Retina (tissue), 1 donor: ENCODE measurements at places on chromosomes 5 and 9.

DNA sequence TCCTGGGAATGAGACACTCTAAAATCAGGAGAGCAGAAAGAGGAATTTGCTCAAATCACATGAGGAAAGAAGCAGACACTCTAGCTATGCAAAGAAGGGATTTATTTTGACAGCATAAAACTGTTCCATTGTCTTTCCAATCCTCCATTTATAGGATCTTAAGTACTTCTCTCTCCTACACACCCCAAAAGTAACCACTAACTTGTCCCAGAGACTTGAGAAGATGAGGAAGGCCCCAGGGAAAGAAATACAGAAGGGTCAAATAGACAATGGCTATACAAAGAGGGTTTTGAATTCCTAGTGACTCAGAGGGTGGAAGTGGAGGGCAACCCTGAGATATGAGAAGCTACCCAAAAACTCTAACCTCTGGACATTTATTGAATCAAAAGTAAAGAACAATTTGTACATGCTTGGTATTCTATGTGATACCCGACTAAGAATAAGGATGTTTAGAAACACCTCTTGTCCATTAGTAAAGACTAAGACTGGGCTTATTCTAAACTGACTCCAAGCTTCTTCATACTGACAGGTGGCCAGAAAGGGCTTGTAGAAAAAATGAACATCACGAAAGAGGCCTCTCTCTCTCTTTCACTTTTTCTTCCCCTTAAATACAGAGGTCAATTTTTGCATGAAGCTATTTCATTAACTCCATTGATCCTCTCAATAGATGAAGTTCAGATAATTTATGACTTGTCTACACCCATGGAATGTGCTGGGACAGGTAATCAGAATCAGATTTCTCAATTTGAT lies 20.6 kb downstream of the DMAC1 start:
- DNase-seq, result no peak

GRCh38 chr5:91020065-91020800 lies 362.9 kb downstream of the ARRDC3 start:
- no peak for DNase-seq

- no peak for DNase-seq
These were observed 785.3 kb upstream of the RIOK2 start for GRCh38 chr5:97968346-97968745.

DNA sequence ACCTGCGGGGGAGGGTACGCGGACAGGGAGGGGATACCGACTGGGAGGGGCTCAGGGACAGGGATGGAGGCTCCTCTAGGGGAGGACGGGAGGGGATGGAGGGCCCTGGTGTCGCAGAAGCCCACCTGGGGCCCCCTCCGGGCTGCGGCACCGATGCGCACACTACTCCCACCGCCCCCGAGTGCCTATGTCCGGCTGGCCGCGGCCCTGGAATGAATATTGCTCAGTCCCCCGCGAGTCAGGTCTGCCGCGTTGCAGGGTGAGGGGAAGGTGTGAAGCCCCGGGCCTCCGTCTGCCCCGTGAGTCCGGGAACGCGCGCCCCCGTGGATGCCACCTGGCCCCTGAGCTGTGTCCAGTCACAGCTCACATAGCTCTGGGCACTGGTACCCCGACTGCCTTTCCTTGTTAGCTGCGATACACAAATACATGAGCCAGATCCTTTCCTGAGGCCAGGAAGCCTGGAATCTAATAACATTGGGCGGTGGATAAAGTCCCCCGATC lies 44.5 kb upstream of the PRSS3 start:
- DNase-seq, result peak; percentile 61

- DNase-seq, result no peak
These were observed 94.9 kb downstream of the SREK1 start for GRCh38 chr5:66239034-66239433.

- no peak for DNase-seq
These were observed 135.4 kb upstream of the MSX2 start for GRCh38 chr5:174589011-174589410.

- DNase-seq, result peak; percentile 81
These were observed at the start of gene GNG10 for GRCh38 chr9:111661150-111661801. TSS of gene GNG10 (plus strand) at chr9:111661605. CDS start at chr9:111661635, 30 bp downstream.

GRCh38 chr5:123945548-123945947 lies 433.6 kb downstream of the CSNK1G3 start:
- DNase-seq, result no peak

DNA sequence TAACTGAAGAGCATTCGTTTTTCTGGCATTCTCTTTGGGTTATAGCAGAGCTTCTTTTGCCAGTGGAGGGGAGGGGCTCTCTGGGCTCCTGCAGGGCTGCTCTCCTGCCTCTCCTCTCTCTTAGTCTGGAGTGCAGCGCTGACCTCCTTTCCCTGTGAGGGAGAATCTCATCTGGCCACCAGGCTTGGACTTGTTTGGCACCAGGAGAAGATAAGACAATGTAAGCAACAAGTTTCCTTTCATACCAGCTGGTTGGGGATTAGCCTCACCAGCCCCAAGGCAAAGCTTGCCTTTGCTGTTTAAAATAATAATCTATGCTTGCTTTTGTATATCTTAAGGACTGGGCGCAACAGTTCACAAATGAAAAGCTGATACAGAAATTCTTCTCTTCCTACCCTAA lies 196.4 kb downstream of the TLE4 start:
- peak; percentile 46 for DNase-seq

DNA sequence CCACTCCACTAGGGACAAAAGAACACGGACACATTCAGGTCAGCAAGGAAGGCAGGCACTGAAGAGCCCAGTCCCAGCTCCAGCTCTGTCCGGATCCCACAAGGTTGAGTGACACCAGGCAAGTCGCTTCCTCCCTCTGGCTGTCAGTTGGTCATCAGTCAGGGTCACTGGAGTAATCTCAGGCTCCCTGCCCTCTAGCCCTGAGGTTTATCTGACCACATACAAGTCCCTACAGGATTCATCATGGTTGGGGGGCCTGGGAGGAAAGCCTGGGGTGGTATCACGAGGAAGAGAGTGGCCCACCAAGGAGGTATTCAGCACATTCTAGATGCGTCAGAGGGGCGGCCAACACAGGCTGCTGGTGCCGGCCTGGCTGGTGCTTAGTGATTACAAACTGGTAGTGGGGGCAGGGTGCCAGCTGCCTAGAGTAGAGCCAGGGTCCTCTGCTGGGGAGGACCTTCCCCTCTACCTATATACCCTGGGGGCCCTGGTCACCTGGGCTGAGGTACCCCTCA lies 81.5 kb downstream of the SHB start:
- no peak for DNase-seq

DNA sequence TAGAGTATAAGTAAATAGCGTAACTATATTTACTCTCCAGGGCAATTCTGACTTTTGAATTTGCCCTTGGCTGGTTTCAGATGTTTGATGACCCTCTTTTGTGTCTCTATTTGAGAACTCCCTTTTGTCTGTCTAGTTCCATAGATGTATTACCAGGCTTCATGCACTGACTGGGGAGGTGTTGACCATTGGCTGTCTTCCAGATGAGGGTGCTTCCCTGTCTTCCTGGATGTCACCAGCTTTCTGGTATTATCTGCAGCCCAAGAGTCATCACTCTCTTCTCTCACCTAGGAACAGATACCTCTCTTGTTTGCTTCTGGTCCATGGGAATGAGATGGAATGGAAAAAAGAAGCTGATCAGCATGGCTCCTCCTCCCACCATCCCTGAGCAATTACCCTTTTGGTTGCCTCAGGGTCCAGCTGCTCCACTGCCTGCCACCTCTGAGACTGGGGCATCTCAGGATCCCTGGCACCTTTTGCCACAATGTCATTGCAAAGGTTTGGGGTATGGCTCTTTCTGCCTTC lies 58.7 kb upstream of the TMED7 start:
- DNase-seq, result no peak

DNA sequence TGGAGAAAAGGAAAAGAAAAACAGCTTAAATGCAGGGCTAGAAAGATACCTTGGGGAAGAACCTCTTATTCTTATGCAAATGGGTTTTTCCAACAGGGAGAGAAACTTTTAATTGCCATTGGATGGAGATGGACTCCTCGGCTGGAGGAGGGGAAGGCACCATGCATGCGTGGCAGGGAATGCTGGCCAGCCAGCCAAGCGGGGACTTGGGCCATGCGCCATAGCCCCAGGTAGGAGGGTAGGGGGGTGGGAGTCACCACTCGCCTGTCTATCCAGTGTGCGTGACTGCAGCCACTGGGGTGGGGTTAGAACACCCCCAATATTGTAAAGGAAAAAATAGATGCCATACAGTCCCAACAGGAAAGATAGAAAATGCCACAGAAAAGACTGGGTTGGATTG lies 119.9 kb upstream of the ELAVL2 start:
- DNase-seq, result no peak

- DNase-seq, result no peak
These were observed 56.7 kb upstream of the TAF11L2 start for GRCh38 chr5:17441351-17441750.

- no peak for DNase-seq
These were observed 117.2 kb downstream of the RPS23 start for GRCh38 chr5:82160948-82161347.

GRCh38 chr5:168301593-168302390 lies 10.3 kb downstream of the WWC1 start:
- DNase-seq, result no peak

GRCh38 chr5:148569948-148570347 lies 84.4 kb downstream of the HTR4 start:
- no peak for DNase-seq

- DNase-seq, result no peak
These were observed 28.7 kb downstream of the GTF3C4 start for GRCh38 chr9:132698989-132699388.

GRCh38 chr5:143119291-143119769 lies 284.2 kb downstream of the NR3C1 start:
- no peak for DNase-seq

- DNase-seq, result peak; percentile 83
These were observed 20.1 kb downstream of the PCDHGC5 start for GRCh38 chr5:141508798-141509611.

DNA sequence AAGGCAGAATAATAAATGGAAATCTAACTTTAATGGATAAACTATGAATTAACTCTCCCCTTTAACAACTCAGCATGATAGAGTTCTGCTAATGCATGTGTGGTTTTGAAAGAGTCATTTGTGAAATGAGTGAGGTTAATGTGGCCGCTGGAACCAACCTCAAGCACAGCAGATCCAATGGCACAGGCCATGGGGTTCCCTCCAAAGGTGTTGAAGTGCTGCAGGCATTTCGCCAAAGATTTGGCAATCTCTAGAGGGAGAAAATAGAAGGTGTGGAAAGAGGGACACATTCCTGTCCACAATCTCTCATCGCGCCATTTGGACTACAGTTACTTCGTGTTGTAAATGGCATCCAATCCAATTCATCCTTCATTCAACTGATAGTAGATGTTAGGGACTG lies 35.0 kb downstream of the AGXT2 start:
- no peak for DNase-seq

- DNase-seq, result no peak
These were observed 139.7 kb downstream of the LRRC70 start for GRCh38 chr5:62718324-62718723.

GRCh38 chr5:121979691-121980090 lies 17.9 kb downstream of the SRFBP1 start:
- DNase-seq, result no peak

GRCh38 chr9:108158236-108158995 lies 668.8 kb upstream of the KLF4 start:
- DNase-seq, result no peak

DNA sequence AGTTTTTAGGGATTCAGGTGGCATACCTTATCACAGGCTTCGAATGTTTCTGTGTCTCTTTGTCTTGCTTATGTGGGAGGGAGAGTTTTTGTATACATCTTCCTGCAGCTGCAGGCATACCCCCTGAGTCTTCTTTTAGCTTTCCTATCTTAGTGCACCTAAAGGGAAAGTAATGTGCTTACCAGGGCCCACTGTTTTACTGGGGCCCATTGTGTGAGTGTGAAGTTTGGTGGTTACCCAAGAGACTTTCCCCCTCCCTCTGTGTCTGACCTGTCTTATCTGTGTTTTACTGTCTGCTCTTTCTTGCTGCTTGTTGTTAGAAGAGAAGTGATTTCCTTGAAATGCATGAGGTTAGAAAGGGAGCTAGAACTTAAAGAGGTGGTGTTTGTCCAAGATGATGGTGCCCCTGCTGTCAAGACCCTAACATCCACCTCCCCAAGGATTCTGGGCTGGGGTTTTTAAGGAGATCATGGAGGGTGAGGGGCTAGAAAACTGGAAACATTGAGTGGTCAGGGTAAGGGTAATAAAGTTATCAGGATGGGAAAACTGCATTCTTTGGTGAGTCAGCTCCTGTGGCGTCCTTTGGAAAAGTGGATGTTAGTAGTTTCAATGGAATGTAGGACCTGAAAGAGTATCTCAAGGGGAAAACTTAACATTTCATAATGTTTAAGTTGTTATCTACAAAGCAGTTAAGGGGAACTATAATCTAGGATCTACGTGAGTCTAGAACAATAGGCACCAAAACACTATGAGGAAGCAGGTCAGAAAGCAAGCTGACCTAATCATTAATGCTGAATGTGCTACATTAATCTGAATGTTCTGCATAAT lies 583.5 kb upstream of the TUSC1 start:
- DNase-seq, result no peak

GRCh38 chr9:135607401-135608293 lies 31.7 kb downstream of the GLT6D1 start:
- DNase-seq, result no peak

- peak; percentile 41 for DNase-seq
These were observed 15.3 kb upstream of the SLC9A3 start for GRCh38 chr5:539469-540070.

DNA sequence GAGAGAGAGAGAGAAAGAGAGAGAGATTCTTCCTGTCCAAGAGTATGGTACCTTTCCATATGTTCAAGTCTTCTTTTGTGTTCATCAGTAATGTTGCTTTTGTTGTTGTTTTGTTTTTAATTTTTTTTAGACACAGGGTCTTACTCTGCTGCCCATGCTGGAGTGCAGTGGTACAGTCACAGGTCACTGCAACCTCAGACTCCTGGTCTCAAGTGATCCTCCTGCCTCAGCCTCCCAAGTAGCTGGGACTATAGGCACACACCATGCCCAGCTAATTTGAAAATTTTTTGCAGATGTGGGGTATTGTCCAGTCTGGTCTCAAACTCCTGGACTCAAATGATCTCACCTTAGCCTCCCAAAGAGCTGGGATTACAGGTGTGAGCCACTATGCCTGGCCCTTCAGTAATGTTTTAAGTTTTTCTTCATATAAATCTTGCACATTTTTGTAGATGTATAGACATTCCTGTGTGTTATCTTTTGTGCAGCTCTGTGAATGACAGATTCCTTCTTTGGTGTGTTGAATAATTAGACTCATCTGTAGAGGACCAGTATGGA lies 36.3 kb downstream of the ZNF483 start:
- no peak for DNase-seq

- DNase-seq, result no peak
These were observed 24.8 kb upstream of the ANKRD33B start for GRCh38 chr5:10538789-10539686.

GRCh38 chr5:121366515-121366914 lies 485.2 kb upstream of the FTMT start:
- no peak for DNase-seq
